Osteoblast (primary cell): ENCODE measurements at places on chromosomes 7 and 10. TPM values are rescaled to one million over a fixed set of nuclear protein-coding genes. Genes with fewer than 3 reads are reported as not detected.
A peak's percentile ranks its signal among the peaks of the same experiment; 100 is the strongest.

GRCh38 chr10:112716076-112716475 lies 234.0 kb upstream of the TCF7L2 start:
- no peak overlapping the region for H3K4me3 ChIP-seq
- DNase-seq, result no peak
- peaks cover 5% of the 10 kb centered on the region for H3K27me3 ChIP-seq
- peaks cover 7% of the 10 kb centered on the region for H3K4me1 ChIP-seq
- H3K36me3 ChIP-seq, result no peaks in the 10 kb centered on the region
- H3K27ac ChIP-seq, result no peak overlapping the region

GRCh38 chr7:134954197-134955082 lies 31.9 kb upstream of the AGBL3 start:
- no peak overlapping the region for H3K4me3 ChIP-seq
- DNase-seq, result no peak
- peaks cover 97% of the 10 kb centered on the region for H3K36me3 ChIP-seq
- H3K27me3 ChIP-seq, result no peaks in the 10 kb centered on the region
- no peaks in the 10 kb centered on the region for H3K4me1 ChIP-seq

- H3K27ac ChIP-seq, result no peak overlapping the region
- no peak for DNase-seq
- no peak overlapping the region for H3K4me3 ChIP-seq
- H3K27me3 ChIP-seq, result no peaks in the 10 kb centered on the region
- no peaks in the 10 kb centered on the region for H3K36me3 ChIP-seq
These were observed 87.3 kb downstream of the LHFPL3 start for GRCh38 chr7:104415700-104416099.

GRCh38 chr10:121772884-121773283 lies 154.9 kb downstream of the ATE1 start:
- H3K4me1 ChIP-seq, result no peaks in the 10 kb centered on the region
- no peak for DNase-seq
- no peak overlapping the region for H3K4me3 ChIP-seq
- no peaks in the 10 kb centered on the region for H3K36me3 ChIP-seq
- no peaks in the 10 kb centered on the region for H3K27me3 ChIP-seq

GRCh38 chr10:69692267-69692666 lies 62.2 kb downstream of the FAM241B start:
- peaks cover 23% of the 10 kb centered on the region for H3K27me3 ChIP-seq
- H3K4me3 ChIP-seq, result no peak overlapping the region

DNA sequence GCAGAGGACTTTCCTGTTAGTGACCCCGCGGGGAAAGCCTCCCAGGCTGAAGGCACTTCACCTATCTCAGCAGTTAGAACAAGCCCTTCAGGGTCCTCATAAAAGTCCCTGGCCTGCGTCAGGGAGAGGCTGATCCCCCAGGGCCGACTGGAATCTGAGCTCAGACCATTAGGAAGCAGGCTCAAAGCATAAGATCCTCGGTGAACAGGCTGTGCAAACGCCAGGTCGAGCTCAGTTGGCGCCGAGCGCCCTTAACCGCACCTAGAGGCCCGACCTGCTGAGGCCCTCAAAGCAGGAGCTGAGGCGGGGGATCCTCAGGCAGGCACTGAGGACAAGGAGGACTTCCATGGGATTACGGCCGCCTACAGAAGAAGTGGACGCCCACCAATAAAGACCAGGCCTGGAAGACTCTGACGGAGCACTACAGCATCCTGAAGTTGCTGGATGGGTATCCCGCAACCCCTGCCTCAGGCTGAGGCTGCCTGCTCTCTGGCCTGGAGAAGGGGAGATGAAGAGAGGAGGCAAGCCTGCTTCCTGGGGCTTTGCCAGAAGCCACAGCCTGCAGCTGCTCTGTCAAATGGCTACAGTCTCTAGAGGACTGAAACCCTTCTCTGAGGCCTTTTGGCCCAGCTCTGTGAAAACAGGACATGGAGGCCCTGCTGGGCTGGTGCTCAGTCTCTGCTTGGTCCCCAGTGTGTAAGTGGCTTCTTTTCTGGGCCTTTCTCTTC lies 29.9 kb downstream of the LIPJ start:
- DNase-seq, result no peak
- H3K27ac ChIP-seq, result no peak overlapping the region
- H3K4me1 ChIP-seq, result peaks cover 2% of the 10 kb centered on the region
- no peaks in the 10 kb centered on the region for H3K36me3 ChIP-seq
- H3K27me3 ChIP-seq, result no peaks in the 10 kb centered on the region

- H3K27me3 ChIP-seq, result peaks cover 63% of the 10 kb centered on the region
- no peak overlapping the region for H3K4me3 ChIP-seq
- no peaks in the 10 kb centered on the region for H3K4me1 ChIP-seq
- no peak overlapping the region for H3K27ac ChIP-seq
These were observed 86.8 kb downstream of the C10orf90 start for GRCh38 chr10:126583552-126584200.

DNA sequence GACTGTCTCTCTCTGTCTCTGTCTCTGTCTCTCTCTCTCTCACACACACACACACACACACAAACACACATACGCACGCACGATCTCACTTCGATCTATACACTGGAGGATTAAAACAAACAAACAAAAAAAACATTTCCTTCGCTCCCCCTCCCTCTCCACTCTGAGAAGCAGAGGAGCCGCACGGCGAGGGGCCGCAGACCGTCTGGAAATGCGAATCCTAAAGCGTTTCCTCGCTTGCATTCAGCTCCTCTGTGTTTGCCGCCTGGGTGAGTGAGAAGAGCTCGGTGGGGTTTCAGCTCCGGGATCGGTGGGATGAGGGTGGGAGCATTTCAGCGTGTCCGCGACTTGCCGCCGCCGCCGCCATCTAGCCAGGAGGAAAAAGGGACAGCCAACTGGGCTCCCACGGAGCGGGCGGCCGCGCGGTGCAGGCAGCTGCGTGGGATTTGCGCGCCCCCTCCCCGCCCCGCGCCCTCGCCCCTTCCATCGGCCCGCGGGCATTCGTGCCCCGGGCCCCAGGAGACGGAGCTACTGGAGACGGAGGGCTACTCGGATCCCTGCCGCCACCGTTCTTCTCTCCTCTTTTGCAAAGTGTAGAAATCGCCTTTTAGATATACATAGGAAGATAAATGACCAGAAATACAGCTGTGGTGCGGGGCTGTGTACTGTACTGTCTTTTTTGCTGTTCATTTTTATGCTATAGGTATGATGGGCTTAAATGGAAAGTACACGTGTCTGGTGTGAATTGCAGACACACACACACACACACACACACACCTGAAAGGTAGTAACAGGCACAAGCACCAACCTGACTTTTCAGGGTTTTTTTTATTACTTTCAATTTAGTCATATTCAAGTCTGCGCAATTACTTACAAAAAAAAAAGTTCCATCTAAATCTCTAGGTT lies 581 bp downstream of the PTPRZ1 start:
- DNase-seq, result peak; percentile 76
- H3K27me3 ChIP-seq, result peaks cover 37% of the 10 kb centered on the region
- H3K27ac ChIP-seq, result no peak overlapping the region
- no peaks in the 10 kb centered on the region for H3K4me1 ChIP-seq

GRCh38 chr10:35329520-35329919 lies 6.8 kb upstream of the CCNY start:
- no peak overlapping the region for H3K4me3 ChIP-seq
- no peaks in the 10 kb centered on the region for H3K27me3 ChIP-seq
- no peak for DNase-seq
- no peaks in the 10 kb centered on the region for H3K36me3 ChIP-seq

GRCh38 chr10:3756360-3756740 lies 28.7 kb downstream of the KLF6 start:
- H3K36me3 ChIP-seq, result no peaks in the 10 kb centered on the region
- no peak overlapping the region for H3K4me3 ChIP-seq
- H3K27ac ChIP-seq, result no peak overlapping the region
- no peak for DNase-seq
- no peaks in the 10 kb centered on the region for H3K27me3 ChIP-seq

GRCh38 chr10:48981310-48981907 lies 41.8 kb upstream of the LRRC18 start:
- no peak overlapping the region for H3K27ac ChIP-seq
- no peak overlapping the region for H3K4me3 ChIP-seq
- no peaks in the 10 kb centered on the region for H3K4me1 ChIP-seq
- peak; percentile 91 for DNase-seq
- no peaks in the 10 kb centered on the region for H3K36me3 ChIP-seq

Gene TMEM196
- not detected in 2 replicates for total RNA-seq

Gene FBXO24
- total RNA-seq, result under 0.01 and 0.36 TPM in 2 replicates

Gene PRSS37
- not detected in 2 replicates for total RNA-seq

Gene OR2A1
- total RNA-seq, result 0.29 and 0.36 TPM in 2 replicates

Gene UCN3
- not detected in 2 replicates for total RNA-seq

Gene SLC26A5
- total RNA-seq, result not detected in 2 replicates
